ENCODE measurements at places on chromosomes 3 and 15.

GRCh38 chr3:113588806-113589205, 56.5 kb downstream of the SIDT1 start:
- DNase-seq: no peak

GRCh38 chr3:157103280-157103679, 56.7 kb downstream of the CCNL1 start:
- DNase-seq: no peak

DNA sequence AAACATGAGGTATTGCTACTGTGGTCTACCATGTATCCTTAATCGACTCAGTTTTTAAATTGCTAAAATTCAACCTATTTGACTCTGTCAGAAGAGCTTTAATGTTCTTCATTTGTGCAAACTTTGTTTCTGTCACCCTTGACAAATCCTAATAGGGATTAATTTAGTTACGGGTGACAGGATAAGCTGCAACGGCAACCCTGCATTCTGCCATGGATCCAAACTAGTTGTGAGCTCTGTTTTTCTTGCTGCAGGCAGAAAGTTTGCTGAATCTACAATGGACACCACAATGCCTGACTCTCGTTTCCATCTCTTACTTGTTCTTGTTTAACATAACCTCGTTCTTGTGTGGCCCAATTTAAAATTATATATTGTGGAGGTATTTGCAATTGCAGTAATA, 352.3 kb downstream of the ROBO2 start:
- DNase-seq: no peak

GRCh38 chr3:42014458-42014920, 52.6 kb upstream of the ULK4 start:
- DNase-seq: no peak

DNA sequence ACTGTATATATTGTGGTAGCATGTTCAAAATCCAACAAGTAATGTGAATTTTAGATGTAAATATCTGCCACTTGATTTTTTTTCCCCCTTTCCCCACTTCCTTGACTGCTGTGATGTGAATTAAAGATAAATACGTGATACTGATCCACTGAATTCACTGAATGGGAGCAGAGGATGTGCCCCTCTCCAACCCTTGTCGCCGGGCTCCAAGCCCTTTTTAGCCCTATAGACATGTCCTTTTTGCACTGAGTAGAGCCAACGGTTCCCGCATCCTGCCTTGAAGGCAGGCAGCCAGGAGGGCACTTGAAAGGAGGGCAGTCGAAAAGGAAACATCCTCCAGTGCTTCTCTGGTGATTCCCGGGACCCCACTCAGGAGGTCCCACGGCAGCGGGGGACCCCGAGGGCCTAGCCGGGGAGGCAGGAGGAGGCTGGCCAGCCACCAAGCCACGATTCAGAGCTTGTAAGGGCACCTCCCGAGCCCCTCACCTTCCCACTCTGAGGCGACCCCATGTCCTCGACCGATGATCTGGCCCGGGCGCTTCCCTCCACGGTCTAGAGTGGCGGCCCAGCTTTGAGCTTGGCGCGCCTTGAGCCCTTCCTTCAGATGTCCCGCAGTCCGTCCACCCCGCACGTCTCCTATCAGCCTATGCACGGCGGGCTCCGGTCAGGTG, 901 bp upstream of the MANF start:
- DNase-seq: no peak

GRCh38 chr3:187051066-187051465, 88.2 kb downstream of the RPL39L start:
- DNase-seq: no peak

DNA sequence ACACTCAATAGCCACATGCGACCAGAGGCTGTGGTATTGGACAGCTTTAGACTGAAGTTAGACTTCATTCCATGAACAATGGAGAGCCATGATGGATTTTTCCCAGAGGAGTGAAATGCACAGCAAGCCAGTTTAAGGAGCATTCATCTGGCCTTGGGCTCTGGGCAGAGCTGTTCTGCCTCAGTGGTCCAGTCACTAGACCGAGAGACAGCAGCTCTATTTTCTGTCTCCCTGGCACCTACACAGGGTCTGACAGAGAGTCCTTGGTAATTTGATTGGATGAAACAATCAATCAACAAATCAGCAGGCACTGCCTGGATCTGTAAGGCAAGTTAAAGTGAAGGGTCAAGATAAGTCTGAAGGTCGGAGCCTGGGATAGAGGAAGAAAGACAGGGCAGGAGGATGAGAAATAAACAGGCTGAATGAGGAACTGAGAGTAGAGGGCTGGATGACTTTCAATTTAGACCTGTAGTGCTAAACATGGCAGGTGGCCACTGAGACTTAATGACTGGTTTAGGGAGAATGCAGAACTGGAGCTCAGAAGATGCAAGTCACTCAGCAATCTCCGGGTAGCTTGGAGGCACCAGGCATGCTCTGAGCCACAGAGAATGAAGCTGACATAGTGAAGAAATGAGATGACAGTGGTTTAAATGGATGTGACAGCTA, 98.5 kb upstream of the SLC25A36 start:
- DNase-seq: no peak

GRCh38 chr15:83746231-83746630, 92.3 kb downstream of the ADAMTSL3 start:
- DNase-seq: no peak

DNA sequence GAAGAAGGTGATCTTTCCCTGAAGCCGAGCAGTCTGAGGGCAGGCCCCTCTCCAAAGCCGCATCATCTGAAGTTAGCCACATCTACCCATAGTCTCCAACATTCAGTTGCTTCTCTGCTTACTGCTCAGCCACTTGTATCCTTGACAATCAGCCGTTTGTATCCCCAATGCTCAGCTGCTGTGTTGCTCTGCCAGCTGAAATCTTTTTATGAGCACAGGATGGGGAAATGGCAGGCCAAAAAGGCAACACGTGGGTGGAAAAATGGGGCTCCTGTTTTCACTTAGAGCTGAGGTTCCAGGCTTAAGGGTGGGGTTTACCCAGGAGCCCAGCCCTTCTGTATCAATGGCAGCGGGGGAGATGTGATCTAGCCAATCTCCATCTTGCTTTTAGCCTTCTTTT, 36.3 kb downstream of the METTL6 start:
- no peak for DNase-seq

GRCh38 chr3:156472150-156472549, 82.8 kb downstream of the SSR3 start:
- DNase-seq: no peak

DNA sequence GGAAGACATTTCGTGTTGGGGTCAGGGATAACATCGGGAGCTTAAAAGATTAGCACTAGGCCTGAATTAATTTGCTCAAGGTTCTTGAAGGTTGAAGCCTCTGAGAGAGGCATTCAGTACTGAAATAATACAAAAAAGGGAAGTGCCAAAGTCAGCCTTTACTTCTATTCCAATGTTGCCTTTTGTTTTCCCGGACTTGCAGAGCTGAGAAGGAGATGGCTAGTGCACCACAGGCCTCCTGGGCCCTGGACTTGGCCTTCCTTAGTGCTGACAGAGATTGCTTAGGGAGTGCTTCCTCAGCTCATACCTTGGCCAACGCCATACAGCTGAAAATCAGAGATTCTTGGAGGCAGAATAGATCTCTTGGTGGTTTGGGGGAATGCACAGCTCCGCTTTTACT, 333.6 kb upstream of the TBL1XR1 start:
- no peak for DNase-seq

GRCh38 chr3:62090066-62090465, 283.3 kb downstream of the FEZF2 start:
- DNase-seq: no peak

DNA sequence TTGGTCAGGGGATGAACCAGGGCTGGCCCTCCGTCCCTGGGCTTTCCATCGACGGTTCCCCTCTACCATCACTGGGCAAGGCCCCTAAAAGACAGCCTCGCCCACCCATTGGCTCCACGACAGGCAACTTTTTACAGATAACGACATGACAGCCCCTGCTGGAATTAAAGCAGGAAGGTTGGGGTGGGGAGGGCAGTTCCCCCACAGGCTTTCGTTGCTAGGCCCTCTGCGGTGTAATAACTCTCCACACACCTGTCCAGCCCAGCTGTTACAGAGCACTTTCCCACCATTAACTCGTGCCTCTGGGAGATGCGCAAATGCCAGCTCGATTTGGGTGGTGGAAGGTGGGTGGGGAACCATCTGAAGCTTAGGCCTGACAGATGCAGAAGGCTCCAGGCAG, 264.2 kb upstream of the TLE3 start:
- DNase-seq: no peak

- DNase-seq: no peak
These were observed 5.1 kb downstream of the PPP1R2 start for GRCh38 chr3:195537995-195538394.

DNA sequence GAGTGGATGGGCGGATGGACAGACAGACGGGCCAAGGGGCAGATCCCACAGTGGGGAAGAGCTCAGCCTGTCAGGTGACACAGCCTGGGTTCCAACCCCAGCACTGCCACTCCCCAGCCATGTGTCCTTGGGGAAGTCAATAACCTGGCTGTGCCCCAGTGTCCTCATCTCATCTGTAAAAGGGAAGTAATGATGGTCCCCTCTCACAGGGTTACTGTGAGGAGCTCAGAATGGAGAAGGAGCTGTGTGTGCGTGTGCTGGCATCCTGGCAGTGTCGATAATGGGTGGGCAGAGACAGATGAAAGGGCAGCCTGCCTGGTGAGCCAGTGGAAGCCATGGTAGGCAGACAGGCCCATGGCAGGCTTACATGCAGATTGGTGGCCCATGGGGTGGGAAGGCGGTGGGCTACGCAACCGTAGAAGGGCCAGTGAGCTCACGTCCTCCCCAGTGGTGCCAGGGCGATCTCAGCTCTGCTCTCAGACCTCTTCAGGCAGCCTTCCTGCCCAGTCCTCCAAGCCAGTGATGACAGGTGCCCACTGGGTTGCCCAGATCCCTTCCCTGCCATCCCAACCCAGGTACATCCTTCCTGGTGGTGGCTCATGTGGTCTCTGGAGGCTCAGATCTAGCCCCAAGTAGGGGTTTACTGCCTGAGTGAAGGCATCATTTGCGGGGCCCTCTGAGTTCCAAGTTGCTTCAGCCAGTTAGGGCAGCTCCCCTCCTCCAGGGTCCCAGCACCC, 2.3 kb upstream of the DNAJB8 start:
- no peak for DNase-seq

GRCh38 chr3:155743606-155744005, 1.3 kb downstream of the PLCH1 start:
- no peak for DNase-seq

DNA sequence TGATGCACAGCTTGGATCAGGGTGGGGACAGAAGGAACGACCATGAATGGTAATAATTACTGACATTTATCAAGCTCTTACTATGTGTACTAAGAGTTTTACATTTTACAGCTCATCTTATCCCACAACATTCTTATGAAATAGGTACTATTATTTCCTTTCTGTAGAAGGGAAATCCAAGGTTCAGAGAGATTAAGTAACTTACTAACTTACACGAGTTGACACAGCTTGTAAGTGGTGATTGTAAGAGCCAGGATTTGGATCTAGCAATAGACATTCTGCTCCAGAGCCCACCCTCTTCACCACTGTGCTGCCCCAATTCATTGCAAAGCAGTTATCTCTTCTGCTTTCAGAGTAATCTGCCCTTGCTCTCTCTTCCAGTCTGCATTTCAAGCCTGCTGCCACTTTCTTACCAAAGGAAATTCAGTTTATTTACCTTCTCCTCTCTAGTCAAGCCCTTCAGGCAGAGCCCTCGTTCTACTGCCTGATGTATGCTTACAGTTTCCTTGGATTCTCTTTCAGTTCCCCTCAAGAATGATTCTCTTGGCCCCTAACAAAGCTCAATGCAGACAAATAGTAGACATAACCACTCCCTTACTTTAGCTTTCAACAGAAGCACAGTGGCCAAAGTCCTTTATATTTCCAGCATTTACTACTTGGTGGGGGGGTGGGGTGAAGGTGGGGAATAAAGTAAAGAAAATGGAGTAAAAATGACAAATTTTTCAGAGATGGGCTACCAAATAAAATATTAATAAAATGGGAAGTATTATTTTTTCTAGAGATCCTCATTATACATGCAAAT, 65.8 kb downstream of the ATP8B4 start:
- DNase-seq: no peak

GRCh38 chr3:161108840-161109239, 3.7 kb upstream of the B3GALNT1 start:
- no peak for DNase-seq

DNA sequence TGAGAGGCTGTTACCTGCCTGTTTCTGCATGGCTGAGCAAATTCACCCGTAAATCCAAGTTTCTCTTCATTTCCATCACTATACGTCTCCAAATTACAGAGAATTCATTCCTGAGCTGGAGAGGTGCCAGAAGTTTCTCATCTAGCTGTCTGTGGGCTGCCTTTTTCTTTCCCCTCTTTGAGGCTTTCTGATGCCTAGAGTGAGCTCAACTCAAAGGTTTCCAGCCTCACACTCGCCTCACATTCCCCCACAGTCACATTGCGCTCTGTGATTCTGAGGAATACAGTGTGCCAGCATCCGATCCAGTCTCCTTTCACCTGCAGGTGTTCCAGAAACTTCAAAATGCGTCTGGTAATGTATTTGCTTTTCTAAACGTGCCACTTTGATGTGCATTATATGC, 267.2 kb downstream of the MFSD1 start:
- no peak for DNase-seq

DNA sequence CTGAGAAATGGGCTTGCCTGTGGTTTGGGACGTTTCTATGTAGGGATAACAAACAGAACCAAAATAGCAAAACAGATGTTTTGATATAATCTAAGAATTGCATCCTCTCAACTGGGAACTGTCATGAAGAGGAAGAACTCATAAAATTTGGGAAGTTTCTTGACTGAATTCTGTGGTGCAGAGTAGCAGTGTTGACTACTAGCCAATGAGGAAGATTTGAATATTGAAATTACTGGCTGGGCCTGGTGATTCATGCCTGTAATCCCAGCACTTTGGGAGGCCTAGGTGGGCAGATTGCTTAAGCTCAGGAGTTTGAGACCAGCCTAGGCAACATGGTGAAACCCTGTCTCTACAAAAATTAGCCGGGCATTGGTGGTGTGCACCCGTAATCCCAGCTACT, 42.2 kb downstream of the ZNF609 start:
- no peak for DNase-seq

- no peak for DNase-seq
These were observed 131.0 kb downstream of the MEX3B start for GRCh38 chr15:81914734-81915256.

DNA sequence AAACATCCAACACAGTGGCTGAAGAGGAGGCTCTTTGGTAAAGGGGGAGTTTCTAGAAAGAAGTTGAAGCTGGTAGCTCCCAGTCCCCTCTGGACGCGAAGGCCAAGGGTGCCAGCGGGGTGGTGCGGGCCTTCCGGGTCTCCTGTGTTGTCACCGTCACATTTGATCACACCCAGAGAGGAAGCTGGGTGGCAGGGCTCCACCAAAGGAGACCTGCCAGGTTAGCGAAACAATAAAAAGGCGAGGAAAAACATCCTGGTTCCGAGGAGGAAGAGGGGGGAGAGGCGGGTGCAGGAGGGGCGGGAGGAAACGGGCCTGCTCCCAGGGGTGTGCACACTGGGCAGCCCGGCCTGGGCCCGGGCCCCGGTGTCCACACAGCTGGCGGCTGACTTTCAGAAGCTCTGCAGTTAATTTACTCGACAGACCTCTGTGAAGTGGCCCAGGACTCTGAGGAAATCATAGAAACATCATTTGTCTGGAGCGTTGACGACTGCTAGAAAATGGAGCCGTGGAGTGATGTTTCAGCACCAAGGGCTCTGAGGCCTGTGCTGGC, 12.1 kb downstream of the HEG1 start:
- DNase-seq: no peak
